ENCODE measurements at places on chromosomes 11 and 22.

DNA sequence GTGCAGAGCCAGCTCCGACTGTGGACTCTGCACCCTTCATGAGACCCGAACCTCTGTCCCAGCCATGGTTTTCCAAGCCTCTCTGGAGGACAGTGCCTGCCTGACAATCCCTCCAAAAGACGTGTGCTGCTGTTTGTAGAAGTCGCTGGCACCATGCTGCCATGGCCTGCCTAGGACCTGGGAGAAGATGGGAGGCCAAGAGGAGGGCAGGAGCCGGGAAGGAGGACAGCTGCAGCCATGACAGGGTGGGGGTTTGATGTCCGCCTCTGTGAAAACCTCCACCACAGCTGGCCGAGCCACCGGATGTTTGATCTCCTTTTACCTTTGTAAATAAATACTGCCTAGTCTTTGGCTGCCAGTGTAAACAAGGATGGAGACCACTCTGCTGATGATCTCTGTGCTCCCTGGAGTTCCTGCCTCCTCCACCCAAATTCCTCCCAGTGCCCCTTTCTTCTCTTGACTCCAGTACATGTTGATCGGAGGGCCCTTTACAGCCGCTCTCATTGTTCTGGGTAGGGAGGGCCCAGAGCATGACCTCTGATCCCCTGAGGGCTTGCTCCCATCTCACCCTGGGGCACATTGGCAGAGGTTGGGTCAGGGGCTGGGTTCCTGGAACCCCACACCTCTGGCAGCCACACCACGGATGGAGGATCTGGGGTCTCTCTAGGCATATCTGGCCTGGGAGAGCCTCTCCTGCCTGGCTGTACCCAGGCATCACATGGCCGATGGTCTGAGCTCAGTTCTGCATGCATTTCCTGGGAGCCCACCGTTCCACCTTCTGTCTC, 66.9 kb downstream of the BCR start:
- H3K27me3 ChIP-seq, result no peaks in the 10 kb centered on the region
- no peak overlapping the region for H3K27ac ChIP-seq

GRCh38 chr11:127627629-127628457, 627.3 kb upstream of the KIRREL3 start:
- H3K4me1 ChIP-seq, result no peaks in the 10 kb centered on the region
- no peak overlapping the region for H3K4me3 ChIP-seq
- H3K36me3 ChIP-seq, result no peaks in the 10 kb centered on the region
- no peak overlapping the region for H3K27ac ChIP-seq
- H3K27me3 ChIP-seq, result peaks cover 6% of the 10 kb centered on the region

- peaks cover 6% of the 10 kb centered on the region for H3K27me3 ChIP-seq
- no peaks in the 10 kb centered on the region for H3K4me1 ChIP-seq
- no peak overlapping the region for H3K27ac ChIP-seq
- DNase-seq, result no peak
- H3K36me3 ChIP-seq, result no peaks in the 10 kb centered on the region
Observed at GRCh38 chr22:47369020-47369419, 606.6 kb downstream of the TBC1D22A start.

DNA sequence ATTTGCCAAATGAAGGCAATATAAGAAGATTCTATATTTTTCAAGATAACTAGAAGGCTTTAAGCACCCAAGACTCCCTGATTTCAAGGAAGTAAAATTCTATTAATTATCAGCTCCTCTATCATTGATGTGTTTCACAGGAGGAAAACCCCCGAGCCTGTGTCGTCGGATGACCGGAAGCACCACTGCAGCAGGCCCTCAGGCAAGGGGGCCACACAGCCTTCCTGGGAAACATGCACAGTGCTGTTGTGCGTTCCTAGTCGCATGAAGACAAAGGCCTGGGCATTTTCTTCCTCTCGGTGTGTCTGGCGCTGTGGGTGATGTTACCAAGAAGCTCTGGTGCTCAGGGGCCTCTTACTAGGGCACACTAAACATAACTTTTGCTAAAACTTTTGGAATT, 16.4 kb downstream of the CLTCL1 start:
- peaks cover 15% of the 10 kb centered on the region for H3K27me3 ChIP-seq
- H3K36me3 ChIP-seq, result no peaks in the 10 kb centered on the region
- DNase-seq, result no peak
- H3K27ac ChIP-seq, result no peak overlapping the region

DNA sequence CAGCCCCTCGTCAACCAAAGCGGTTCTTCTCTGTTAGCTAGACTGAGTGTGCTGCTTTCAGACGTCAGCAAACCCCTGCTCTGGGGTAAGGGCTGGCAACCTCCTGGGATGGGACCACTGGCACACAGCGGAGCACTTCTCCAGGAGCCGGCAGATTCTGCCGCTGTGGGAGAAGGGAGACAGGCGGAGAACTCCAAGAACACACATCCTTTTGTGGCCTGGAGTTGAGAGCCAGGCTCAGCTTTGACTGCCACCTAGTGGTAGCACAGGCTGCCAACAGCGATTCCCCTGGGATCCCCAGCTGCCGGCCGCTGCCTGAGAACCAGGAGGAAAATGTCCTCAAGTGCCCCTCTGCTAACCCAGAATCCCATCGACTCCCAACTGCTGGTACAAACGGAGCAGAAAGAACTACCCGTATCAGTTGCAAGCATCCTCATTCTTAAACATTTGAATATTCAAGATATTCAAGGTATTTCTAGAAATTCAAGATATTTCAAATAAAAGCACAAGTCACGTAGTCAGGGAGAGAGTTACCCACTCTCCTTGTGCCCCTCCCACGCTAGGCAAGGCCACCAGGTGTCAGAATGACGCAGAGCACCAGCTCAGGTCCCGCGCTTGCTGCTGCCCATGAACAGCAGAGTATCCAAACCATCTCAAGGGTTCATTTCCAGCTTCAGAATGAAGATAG, 4.9 kb downstream of the LTO1 start:
- peaks cover 32% of the 10 kb centered on the region for H3K36me3 ChIP-seq
- H3K27ac ChIP-seq, result no peak overlapping the region
- H3K27me3 ChIP-seq, result no peaks in the 10 kb centered on the region
- no peak overlapping the region for H3K4me3 ChIP-seq
- peak; percentile 14 for DNase-seq

DNA sequence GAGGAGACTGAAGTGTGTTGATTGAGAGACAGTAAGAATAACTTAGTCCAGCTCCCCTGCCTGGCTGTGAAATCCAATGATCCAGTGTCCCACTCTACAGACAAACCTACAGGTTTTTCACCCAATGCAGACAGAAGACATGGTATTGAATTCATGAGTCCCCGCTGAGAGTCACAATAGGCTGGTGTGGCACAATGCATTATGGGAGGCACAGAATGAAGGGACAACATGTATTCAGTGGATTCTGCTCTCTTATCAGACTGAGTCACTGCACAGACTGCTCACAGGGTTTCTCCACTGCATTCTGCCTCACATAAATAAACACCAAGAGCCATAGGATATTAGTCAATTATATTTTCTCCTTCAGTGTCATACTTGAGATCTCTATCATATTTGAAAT, 55.2 kb upstream of the TOP3B start:
- peaks cover 6% of the 10 kb centered on the region for H3K4me1 ChIP-seq
- no peak for DNase-seq
- no peak overlapping the region for H3K27ac ChIP-seq
- no peaks in the 10 kb centered on the region for H3K36me3 ChIP-seq
- peaks cover 19% of the 10 kb centered on the region for H3K27me3 ChIP-seq

GRCh38 chr11:113026778-113027177, 65.6 kb downstream of the NCAM1 start:
- peaks cover 5% of the 10 kb centered on the region for H3K27me3 ChIP-seq
- H3K4me1 ChIP-seq, result no peaks in the 10 kb centered on the region
- no peaks in the 10 kb centered on the region for H3K36me3 ChIP-seq
- no peak for DNase-seq
- no peak overlapping the region for H3K4me3 ChIP-seq
- no peak overlapping the region for H3K27ac ChIP-seq

GRCh38 chr22:35352214-35353111, 28.4 kb upstream of the HMOX1 start:
- H3K36me3 ChIP-seq, result no peaks in the 10 kb centered on the region
- DNase-seq, result no peak
- H3K4me1 ChIP-seq, result peaks cover 27% of the 10 kb centered on the region

DNA sequence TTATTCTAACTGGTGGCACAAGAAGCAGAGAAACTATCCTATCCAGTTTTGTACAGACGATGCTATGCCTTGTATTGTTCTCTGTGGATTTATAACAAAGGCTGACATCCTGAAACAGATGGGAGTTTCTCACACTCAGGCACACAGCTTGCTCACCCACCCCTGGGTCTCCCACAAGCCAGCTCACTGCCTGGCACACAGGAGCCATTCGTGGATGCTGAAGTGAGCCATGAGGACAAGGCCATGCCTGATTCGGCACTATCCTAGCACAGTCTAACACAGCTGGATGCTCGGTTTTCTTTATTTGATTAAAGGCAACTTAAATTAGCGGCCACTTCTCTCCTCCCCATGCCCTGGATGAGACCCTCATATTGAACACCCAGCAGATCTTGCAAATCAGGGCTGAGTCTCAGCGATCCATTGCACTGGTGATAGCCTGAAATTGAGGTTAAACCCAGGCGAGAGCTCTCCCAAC, 25.7 kb upstream of the TMPRSS4 start:
- H3K4me3 ChIP-seq, result peak overlapping the region; percentile 69
- H3K27me3 ChIP-seq, result peaks cover 3% of the 10 kb centered on the region
- peaks cover 70% of the 10 kb centered on the region for H3K4me1 ChIP-seq

DNA sequence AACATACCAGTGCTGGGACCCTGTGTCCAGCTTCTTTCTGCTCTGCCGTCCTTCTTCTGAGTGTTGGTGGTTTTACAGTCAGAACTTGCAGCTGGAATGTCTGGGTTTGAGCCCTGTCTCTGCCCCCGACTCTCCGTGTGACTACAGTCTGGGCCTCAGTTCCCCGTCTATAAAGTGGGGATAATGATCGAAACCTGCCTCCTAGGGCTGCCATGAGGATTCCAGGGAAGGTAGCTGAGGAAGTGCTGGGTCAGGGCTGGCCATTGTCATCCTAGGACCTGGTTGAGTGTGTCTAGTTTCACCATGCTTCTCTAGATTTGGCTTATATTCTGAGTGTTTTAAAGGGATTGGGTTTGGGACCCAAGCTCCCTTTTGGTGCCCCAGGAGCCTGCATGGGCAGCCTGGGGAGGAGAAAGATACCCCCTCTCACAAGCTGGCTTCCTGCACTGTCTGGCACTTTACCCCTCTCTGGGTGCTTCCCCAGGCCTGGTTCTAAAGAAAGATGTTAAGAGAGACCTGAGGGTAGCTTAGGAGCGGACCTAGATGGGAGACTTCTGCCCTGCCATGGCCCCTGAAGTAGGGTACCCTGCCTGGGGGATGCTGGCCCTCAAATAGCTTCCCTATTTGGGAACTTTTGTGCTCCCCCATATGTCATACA, 49.9 kb downstream of the TSPAN18 start:
- no peaks in the 10 kb centered on the region for H3K36me3 ChIP-seq
- no peak for DNase-seq
- no peak overlapping the region for H3K27ac ChIP-seq
- H3K27me3 ChIP-seq, result peaks cover 4% of the 10 kb centered on the region
- H3K4me1 ChIP-seq, result no peaks in the 10 kb centered on the region
- H3K4me3 ChIP-seq, result no peak overlapping the region

DNA sequence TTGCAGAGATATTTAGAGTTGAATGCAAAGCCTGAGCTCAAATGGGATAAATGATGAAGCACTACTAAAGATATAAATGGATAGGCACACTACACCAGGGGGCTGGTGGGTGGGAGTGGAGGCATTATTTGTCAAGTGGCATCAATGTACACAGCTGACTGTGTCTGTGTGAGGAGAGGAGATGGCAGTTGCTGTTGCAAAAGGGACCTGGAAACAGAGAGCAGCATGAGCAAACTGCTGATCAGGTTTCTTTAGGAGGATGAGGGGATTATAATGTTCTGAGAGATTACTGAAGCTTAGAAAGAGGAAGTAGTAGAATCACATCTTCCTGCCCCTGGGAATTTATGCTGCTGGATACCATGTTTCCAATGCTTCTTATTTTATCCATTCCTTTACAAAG, 39.4 kb upstream of the LIN7C start:
- no peaks in the 10 kb centered on the region for H3K27me3 ChIP-seq
- no peaks in the 10 kb centered on the region for H3K4me1 ChIP-seq
- H3K27ac ChIP-seq, result no peak overlapping the region
- H3K36me3 ChIP-seq, result no peaks in the 10 kb centered on the region

- H3K4me1 ChIP-seq, result no peaks in the 10 kb centered on the region
- DNase-seq, result no peak
- no peaks in the 10 kb centered on the region for H3K36me3 ChIP-seq
- no peaks in the 10 kb centered on the region for H3K27me3 ChIP-seq
- no peak overlapping the region for H3K4me3 ChIP-seq
Observed at GRCh38 chr11:26749927-26750326, 28.1 kb upstream of the SLC5A12 start.

- H3K36me3 ChIP-seq, result no peaks in the 10 kb centered on the region
- no peak overlapping the region for H3K4me3 ChIP-seq
- H3K27me3 ChIP-seq, result peaks cover 14% of the 10 kb centered on the region
- DNase-seq, result no peak
- H3K27ac ChIP-seq, result no peak overlapping the region
Observed at GRCh38 chr22:19669570-19669969, 44.7 kb upstream of the SEPTIN5 start.

DNA sequence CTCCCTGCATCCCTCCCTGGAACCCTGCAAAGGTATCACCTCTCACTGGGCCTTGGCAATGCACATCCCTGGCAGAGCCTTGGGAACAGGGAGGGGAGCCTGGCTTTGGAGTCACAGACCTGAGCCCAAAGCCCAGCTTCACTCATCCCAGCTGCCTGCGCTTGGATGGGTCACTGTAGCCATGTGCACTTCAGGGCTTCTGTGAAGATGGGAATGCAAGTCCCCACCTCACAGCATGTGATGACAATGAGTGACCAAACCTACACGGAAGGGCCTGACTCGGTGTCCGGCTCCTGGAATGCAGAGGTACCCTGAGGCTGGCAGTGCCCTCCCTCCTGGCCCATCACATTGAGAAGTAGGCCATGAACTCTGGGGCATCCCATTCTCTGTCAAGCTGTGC, 22.8 kb upstream of the BAIAP2L2 start:
- H3K27ac ChIP-seq, result no peak overlapping the region
- H3K36me3 ChIP-seq, result peaks cover 9% of the 10 kb centered on the region
- no peaks in the 10 kb centered on the region for H3K4me1 ChIP-seq
- no peak for DNase-seq

DNA sequence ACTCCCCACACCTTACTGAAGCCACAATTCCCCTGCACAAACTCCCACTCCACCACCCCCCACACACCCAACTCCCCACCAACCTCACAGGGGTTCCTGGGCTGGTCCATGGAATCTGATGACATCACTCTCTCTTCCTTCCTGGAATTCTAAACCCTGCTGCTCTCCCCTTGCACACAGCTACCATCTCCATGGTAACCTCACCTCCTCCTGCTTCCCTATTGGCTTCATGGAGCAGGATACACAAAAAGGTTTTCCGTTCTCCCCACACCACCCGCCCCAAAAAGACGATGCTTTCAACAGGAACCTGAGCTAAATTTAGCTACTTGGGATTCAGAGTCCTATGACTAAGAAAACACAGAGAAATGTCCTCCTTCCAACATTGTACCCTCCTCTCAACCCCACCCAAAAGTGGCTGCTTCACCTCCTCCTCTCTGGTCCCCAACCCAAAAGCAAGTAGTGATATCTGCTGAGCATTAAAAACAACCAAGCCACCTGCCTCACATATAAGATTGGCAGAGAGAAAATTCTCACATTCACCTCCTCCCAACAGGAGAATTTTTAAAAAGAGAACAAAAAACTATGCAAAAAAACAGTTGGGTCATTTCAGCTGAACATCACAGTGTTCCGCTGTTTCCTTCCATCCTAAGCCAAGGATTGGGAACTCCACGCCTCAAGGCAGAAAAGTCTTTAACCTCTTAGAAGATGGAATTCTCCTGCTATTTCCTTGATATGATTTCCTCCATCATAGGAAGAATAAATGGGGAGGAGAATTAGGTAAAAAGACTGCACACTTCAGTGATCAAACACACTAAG, 66.9 kb downstream of the RBFOX2 start:
- H3K27me3 ChIP-seq, result peaks cover 14% of the 10 kb centered on the region
- H3K4me1 ChIP-seq, result no peaks in the 10 kb centered on the region
- no peaks in the 10 kb centered on the region for H3K36me3 ChIP-seq
